ENCODE measurements at places on chromosomes 2 and 18.

DNA sequence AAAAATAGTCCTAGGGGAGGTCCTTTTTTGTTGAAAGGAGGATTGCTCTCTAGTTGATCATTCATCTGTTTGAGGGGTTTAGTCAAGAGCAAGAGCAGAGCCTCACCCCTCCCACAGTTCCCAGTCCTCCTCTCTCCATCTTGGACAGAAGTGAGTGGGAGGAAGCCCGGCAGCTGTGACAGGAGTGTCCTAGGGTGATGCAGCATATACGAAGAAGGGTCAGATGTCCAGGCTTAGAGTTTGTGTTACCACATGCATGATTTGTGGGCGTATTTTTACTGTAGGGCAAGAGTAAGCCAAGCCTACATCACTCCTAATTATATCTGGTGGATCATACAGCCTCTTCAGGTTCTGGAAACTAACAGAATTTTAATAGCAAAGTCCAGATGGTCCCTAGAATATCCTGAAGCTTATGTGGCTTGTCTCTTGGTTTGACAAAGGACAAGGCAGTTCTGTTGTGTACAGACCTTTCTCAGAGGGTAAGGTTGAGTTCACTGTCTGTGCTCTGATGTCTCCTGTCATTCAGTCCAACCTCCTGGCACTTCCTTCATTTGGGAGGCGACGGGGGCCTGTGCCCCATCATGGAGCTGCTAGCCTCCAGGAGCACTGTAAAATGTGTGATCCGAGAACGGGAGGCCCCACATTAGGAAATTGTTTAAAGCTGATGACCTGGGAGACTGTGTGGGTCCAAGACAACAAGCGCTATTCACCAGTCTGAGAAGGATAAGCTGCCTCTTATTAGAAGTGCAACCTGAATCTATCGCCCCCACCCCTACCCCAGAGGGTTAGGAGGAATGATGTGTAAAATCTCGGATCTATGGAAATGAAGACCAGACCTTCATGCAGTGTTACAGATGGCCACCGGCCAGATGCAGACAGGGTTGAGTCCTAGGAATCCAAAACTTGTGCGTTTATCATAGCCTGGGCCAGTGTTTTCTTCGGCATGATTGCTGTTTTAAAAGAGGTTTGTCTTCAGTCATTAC lies 6.9 kb downstream of the CEP68 start:
- no peak for DNase-seq

GRCh38 chr2:229252280-229252679 lies 18.8 kb downstream of the PID1 start:
- no peak for DNase-seq

DNA sequence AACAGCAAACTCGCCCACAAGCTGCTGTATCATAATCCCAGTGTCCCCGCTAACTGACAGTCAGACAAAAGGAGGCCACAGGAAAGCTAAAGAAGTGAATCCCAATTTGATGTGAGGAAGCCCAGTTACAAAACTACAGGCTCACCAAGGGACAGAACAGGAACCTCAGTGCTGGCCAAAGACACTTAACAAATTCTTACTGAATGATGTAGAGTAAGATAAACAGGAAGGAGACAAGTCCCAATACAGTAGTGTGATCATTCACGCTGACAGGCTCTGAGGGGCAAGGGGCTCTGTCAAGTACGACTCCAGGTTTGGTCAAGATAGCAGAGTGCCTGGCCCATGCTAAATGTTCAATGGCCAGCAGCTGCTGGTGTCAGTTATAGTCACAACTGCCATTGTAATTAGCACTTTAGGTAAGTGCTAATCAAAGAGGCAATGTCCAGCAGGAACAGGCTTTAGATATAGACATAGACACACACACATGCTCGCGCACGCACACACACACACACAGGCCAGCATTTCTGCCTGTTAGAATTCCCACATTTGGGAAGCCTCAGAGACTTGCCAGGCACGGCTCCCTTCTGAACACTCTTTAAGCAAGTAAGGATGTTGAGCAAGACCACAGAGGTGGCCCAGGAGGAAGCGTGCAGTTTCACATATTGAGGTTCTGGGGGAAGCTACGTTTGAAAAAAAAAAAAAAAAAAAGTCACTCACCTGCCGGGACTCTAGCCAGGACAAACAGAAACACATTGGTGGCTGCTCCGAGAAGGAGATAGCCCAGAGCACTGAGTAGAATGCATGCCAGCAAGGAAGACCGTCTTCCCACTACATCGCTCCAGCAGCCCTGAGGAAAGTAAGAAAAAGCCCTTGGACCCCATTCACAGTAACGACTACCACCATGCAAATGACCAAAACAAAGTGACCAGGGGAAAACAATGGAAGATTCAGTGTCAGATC lies 35.4 kb upstream of the TMEM182 start:
- no peak for DNase-seq

GRCh38 chr18:56919190-56919589 lies 227.7 kb upstream of the BOD1L2 start:
- no peak for DNase-seq

GRCh38 chr2:120602251-120602650 lies 133.4 kb upstream of the GLI2 start:
- no peak for DNase-seq

DNA sequence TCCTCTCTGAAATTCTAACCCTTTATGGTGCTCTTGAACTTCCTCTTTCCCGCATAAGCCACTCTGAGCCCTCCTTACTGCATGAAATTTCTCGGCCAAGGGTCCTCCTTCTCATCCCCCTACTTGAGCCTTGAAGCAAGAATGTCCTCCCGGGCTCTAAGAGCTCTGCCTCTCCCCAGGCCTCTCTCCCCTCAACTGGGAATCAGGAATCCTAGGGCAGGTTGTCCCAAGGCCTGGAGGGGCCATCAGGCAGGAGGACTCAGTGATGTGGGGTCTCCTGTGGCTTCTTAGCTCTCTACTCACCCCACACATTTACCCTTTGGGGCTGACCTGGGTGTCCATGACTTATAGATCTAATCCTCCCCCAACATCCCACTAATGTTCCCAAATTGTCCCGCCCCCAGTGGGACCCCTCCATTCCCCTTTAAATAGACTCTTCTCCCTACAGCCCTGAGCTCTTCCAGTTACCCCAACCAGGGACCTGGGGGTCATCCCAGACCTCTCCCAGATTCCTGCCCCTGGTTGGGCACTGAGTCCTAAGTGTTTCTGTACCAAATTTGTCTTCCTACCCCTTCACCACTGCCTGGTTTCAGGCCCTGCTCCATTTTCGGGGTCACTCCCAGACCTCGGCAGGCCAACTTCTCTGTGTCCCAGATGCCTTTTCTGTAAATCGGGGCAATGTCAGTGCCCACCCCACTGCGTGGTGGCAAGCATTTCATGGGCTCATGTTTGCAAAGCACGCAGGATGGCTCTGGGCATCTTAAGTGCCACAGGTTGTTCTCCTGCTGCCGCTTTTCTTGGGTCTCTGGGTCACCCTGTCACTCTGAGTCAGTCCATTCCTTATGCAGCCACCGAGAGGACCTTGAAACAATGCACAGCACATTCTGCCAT lies 171.2 kb downstream of the ASB1 start:
- DNase-seq = no peak

- DNase-seq = no peak
Observed at GRCh38 chr18:28125051-28125450, 51.9 kb downstream of the CDH2 start.

GRCh38 chr18:56789004-56789888 lies 138.1 kb downstream of the WDR7 start:
- DNase-seq = no peak

DNA sequence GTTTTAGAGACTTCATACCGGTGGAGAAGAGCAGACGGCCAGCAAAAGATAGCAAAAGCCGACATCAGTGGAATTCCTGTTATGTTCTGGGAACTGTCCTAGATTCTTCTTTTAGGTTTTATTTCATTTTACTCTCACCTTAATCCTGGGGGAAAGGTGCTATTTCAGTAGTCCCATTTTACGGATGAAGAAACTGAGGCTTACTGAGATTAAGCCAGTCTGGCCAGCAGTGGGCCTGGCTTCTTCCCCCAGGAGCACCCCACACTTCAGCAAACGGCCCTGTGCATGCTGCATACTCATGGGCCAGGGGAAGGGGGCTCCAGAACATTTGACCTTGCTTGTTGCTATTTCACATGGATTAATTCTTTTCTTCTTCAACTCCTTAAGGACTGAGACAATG lies 56.7 kb downstream of the NTSR2 start:
- no peak for DNase-seq

DNA sequence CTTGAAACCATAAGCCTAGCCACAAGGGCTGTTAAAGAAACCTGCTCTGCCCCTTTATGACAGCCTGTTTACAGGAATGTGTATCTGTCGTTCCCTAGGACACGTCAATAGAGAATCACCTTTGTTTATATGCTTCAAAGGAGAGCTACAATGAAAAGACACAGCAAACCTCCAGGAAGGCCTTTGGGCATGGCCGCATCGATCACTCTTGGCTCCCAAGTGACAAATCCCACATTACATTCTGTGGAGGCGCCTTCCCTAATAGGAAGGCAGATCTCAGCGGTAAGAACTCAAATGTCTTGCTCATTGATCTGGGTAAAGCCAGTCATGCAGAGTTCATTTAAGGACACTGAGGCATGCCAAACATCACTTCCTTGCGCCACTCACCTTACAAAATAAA lies 26.5 kb downstream of the KIAA2012 start:
- DNase-seq = no peak

DNA sequence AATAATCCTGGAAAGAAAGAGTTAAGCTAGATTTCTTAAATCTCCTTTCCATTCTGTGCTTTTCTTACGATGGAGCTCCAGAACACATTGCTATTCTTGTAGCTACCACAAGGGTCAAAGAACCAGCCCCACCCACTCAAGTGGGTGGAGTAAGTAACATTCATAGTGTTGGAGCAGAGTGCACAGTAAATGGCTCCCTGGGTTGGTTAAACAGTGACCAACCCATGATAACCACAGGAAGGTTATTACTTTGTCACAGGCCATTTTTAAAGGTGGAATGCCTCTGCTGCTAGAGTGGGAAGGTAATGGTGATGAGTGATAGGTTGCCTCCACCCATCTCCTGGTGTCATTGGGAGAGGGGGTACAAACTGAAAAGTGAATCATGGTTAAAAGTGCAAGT lies 13.9 kb downstream of the ARPC2 start:
- no peak for DNase-seq

DNA sequence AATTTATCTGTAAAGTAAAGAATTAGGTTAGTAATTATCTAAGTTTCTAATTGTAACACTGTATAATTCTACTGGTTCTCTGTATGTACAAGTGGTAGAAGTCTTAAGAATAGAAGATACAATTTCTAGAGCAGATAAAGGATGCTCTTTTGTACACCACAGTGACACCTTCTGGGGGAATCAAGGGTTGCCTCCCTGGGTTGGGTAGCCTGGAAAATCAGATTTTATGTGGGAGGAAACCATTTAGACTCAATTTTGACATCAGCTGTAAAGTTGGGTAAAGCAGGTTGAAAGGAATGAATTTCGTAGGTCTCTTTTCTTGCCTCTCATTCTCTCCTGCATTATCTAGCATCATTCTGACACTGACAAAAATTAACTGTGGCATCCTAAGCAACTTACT lies 354.8 kb downstream of the DCC start:
- no peak for DNase-seq

DNA sequence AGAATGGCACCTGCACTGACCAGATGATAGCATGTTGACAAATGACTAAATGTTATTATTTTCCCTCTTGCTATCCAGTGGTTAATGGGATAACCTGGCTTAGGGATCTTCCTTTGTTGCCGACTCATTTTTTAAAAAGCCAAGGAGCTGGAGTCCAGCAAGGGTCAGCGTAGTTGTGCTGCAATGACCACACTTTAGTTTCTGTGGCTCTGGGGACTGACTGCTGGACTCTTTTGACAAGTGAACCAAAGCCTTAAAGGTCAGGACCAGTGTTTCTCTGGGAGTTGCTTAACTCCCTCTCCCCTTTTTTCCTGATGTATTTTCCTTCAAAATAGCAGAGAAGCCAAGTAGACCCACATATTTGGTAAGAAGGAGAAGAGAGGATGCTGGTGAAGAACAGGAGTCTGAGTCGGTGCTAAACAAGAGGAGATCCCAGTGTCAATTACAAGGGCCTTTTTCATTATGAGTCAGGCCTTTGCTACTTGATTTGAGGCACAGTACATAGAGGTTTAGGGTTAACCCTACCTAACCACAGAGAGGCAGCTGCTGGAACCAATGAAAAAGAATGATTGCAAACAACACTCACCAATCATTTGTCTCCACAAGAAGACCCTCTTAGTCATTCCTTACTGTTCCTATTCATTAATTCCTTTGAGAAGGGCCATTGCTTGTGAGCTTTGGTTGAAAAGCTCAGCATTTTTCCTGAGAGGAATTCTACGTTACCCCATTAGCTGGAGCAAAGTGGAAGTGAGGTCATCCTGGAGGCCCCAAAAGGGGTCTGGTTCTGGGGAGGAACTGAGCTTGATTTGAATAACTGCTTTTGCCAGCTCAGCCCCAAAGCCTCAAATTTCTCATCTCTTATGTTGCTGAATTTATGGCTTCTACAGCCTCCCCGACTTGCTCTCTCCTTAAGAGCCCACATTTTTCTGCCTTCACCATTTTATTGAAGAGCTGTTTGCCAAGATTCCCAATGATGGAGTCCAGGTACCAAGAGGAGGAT lies 137.6 kb upstream of the HNMT start:
- DNase-seq = no peak

DNA sequence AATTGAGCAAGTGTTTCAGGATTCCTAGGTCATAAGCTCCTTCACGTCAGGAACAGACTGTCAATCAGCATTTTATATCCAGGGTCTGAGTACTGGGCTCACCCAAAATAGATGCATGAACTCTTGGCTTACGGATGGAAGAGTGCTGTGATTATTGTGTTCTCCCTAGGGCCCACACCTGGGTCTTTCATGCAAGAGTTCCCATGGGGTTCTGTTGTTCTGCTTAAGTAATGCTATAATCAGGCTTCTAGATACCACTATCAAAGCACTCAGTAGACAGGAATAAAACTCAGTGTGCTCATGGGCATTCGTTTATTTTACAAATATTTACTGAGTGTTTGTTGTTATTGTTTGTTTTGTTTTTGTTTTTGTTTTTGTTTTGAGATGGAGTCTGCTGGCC lies 46.4 kb upstream of the PMAIP1 start:
- DNase-seq = no peak

- DNase-seq = no peak
Observed at GRCh38 chr2:97675430-97676113, 6.1 kb downstream of the C2orf92 start.

DNA sequence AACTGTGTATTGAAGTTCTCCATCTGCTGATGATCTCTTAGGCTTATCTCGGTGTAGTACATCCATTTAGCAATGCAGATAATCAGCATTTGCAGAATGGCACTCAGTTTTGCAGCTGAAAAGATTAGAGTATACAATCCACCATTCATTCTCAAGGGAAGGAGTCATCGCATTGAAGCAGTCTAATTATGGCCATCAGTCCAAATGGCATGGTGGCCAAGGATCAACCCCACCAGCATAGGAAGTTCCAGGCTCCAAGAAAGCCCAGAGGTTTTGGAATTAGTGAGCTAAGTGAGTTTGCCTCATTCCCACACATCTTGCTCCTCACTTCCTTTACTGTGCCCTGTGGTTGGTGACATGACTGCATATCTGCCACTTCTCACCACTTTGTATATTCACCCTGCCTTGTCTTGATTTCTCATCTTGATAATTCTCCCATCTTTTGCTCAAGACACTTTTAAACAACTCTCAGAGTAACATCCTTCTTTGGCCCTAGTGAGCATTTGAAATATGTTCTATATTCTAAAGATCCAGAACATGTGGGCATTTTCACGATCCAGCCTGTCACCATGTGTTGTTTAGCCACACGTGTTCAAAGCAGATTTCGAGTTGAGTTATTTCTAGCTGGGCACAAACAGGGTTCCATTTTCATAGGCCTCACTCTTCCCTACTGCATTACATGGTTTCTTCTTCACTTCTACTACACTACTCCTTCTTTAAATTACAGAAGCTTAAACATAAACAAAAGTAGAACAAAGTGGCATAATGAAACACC lies 1119.8 kb downstream of the TSN start:
- DNase-seq = no peak
